ENCODE measurements at places on chromosomes 7 and 10. TPM values are rescaled to one million over a fixed set of nuclear protein-coding genes. Genes with fewer than 3 reads are reported as not detected.

The RP9 gene
- 14.0 TPM for total RNA-seq

The ASB10 gene
- not detected for total RNA-seq

The CTTNBP2 gene
- not detected for total RNA-seq

The DNAH11 gene
- total RNA-seq: 0.61 TPM

The RBP3 gene
- total RNA-seq: not detected

The CCDC186 gene
- 12.6 TPM for total RNA-seq

The GLUD1 gene
- total RNA-seq: 174 TPM

The AFAP1L2 gene
- 1.2 TPM for total RNA-seq

The FFAR4 gene
- total RNA-seq: not detected

The CPEB3 gene
- 1.4 TPM for total RNA-seq

The COMTD1 gene
- total RNA-seq: 40.0 TPM

- H3K27ac ChIP-seq: no peak overlapping the region
- H3K27me3 ChIP-seq: no peaks in the 10 kb centered on the region
- H3K36me3 ChIP-seq: no peaks in the 10 kb centered on the region
- peaks cover 12% of the 10 kb centered on the region for H3K4me1 ChIP-seq
- H3K4me3 ChIP-seq: no peak overlapping the region
- DNase-seq: no peak
Observed at GRCh38 chr10:61341008-61341407, 112.2 kb downstream of the TMEM26 start.

DNA sequence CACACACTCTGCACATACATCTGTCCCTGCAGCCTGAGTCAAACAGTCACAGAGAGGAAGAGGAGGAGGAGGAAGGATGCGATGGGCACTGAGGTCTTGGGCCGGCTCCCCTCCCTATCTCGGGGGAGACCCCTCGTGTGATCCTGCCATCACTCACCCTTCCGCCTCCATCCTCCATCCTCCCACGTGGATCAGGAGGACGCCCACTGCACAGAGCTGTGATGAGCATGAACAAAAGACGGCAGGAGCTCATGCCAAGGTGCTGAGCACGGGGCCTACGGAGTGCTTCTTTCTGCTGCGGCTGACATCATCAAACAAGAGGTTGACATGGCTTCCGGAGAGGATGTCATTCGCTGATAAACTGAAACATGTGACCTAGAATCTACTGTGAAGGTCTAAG lies 68.0 kb downstream of the DIP2C start:
- H3K4me3 ChIP-seq: no peak overlapping the region
- no peak overlapping the region for H3K27ac ChIP-seq
- H3K27me3 ChIP-seq: peaks cover 31% of the 10 kb centered on the region
- no peaks in the 10 kb centered on the region for H3K36me3 ChIP-seq
- H3K4me1 ChIP-seq: no peaks in the 10 kb centered on the region

DNA sequence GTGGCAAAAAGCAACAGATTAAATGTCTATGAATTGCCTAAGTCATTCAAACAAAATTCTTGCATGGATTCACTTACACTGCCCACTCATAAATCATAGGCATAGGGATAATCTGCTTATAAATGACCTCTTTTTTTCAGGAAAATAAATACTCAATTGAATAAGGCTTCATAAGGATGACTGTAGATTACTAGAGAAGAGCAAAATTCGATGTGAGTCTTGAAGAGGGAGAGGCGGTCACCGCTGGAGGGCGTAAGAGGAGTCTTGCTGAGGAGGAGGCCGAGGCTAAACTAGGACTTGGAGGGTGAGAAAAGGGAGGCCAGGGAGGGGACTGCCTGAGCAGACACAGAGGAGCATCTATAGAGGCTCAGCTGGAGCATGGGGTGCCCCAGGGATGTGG lies 135.4 kb upstream of the RSU1 start:
- H3K4me1 ChIP-seq: peaks cover 3% of the 10 kb centered on the region
- DNase-seq: no peak
- H3K27me3 ChIP-seq: no peaks in the 10 kb centered on the region
- H3K4me3 ChIP-seq: no peak overlapping the region
- H3K27ac ChIP-seq: no peak overlapping the region

- H3K36me3 ChIP-seq: no peaks in the 10 kb centered on the region
- H3K27ac ChIP-seq: no peak overlapping the region
- H3K27me3 ChIP-seq: peaks cover 22% of the 10 kb centered on the region
Observed at GRCh38 chr10:48758411-48758810, 73.7 kb downstream of the WDFY4 start.

- peak; percentile 79 for DNase-seq
- H3K27me3 ChIP-seq: no peaks in the 10 kb centered on the region
- no peaks in the 10 kb centered on the region for H3K36me3 ChIP-seq
- H3K4me1 ChIP-seq: peaks cover 3% of the 10 kb centered on the region
- no peak overlapping the region for H3K4me3 ChIP-seq
Observed at GRCh38 chr10:31083765-31084184, 52.1 kb upstream of the ZNF438 start.

GRCh38 chr7:102286237-102287110 lies at the start of gene SH2B2:
SH2B2 (plus strand) TSS chr7:102286868; CDS start chr7:102300551, 13,683 bp downstream.
- peaks cover 6% of the 10 kb centered on the region for H3K27me3 ChIP-seq
- H3K36me3 ChIP-seq: no peaks in the 10 kb centered on the region
- peaks cover 34% of the 10 kb centered on the region for H3K4me1 ChIP-seq
- no peak within 1 kb of the TSS for H3K27ac ChIP-seq
- peak; percentile 56 for DNase-seq
- H3K4me3 ChIP-seq: peak within 1 kb of the TSS; percentile 68

DNA sequence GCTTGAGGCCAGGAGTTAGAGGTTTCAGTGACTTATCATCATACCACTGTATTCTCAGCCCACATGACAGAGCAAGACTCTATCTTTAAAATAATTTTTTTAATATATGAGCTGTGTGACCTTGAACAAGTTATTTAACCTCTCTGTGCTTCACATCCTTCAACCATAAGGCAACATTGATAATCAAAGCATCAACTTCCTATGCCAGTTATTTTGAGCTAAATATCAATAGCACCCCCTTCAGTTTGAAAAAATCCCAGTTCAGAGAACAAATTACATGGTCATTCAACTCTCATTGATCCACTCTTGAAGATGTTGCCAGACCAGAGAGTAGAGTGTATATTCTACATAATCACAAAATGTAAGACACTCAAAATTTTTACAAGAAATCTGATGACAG lies 53.0 kb downstream of the ASNS start:
- H3K36me3 ChIP-seq: no peaks in the 10 kb centered on the region
- H3K4me1 ChIP-seq: no peaks in the 10 kb centered on the region
- no peaks in the 10 kb centered on the region for H3K27me3 ChIP-seq
- no peak overlapping the region for H3K4me3 ChIP-seq
- H3K27ac ChIP-seq: no peak overlapping the region

GRCh38 chr7:131859147-131859821 lies 302.9 kb upstream of the PODXL start:
- DNase-seq: peak; percentile 60
- H3K36me3 ChIP-seq: no peaks in the 10 kb centered on the region
- H3K4me3 ChIP-seq: no peak overlapping the region
- H3K27me3 ChIP-seq: peaks cover 3% of the 10 kb centered on the region

DNA sequence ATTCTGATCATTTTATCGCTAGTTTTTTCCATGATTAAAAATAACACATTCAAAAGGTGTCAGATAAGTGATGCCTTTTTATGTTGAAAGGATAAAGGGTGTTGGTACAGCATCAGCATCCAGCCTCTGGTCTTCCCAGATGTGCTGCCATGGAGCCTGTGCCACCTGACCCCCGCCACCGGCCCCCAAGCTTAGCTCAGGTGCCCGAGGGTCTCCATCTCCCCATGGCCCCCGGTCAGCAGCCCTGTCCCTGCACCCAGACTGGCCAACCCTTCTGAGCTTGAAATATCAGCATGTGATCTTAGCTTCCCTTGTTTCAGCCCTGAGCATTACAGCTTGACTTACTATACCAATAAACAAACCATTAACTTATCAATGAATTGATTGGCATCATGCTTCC lies 24.6 kb downstream of the PFKP start:
- H3K27me3 ChIP-seq: no peaks in the 10 kb centered on the region
- H3K36me3 ChIP-seq: peaks cover 47% of the 10 kb centered on the region
- no peak for DNase-seq
- peaks cover 67% of the 10 kb centered on the region for H3K4me1 ChIP-seq

- DNase-seq: no peak
- H3K36me3 ChIP-seq: peaks cover 30% of the 10 kb centered on the region
- H3K27me3 ChIP-seq: no peaks in the 10 kb centered on the region
- no peak overlapping the region for H3K4me3 ChIP-seq
- no peaks in the 10 kb centered on the region for H3K4me1 ChIP-seq
Observed at GRCh38 chr10:125768219-125768855, 7.3 kb downstream of the MMP21 start.

- peaks cover 13% of the 10 kb centered on the region for H3K4me1 ChIP-seq
- no peak overlapping the region for H3K27ac ChIP-seq
- no peak overlapping the region for H3K4me3 ChIP-seq
- H3K36me3 ChIP-seq: peaks cover 1% of the 10 kb centered on the region
- no peaks in the 10 kb centered on the region for H3K27me3 ChIP-seq
Observed at GRCh38 chr10:74944205-74944604, 117.8 kb downstream of the KAT6B start.

DNA sequence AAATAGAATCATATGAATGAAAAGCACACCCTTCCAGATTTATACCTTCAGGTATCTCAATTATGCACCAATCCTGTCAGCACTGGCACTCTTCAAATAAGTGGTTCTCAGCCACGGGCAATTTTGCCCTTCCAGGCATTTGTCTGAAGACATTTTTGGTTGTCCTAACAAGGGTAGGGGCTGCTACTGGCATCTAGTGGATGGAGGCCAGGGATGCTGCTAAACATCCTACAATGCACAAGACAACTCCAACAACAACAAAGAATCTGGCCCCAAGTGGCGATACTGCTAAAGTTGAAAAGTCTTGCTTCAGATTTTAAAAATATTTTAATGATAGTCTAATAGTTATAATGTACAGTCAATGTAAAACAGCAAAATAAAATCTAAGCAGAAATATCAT lies 16.1 kb downstream of the CCDC186 start:
- no peak for DNase-seq
- peaks cover 24% of the 10 kb centered on the region for H3K36me3 ChIP-seq

- no peak for DNase-seq
- H3K4me3 ChIP-seq: no peak overlapping the region
- no peaks in the 10 kb centered on the region for H3K36me3 ChIP-seq
- H3K27me3 ChIP-seq: no peaks in the 10 kb centered on the region
- H3K4me1 ChIP-seq: peaks cover 18% of the 10 kb centered on the region
- no peak overlapping the region for H3K27ac ChIP-seq
Observed at GRCh38 chr10:89398003-89398749, 5.8 kb downstream of the IFIT1 start.

- no peaks in the 10 kb centered on the region for H3K4me1 ChIP-seq
- H3K4me3 ChIP-seq: no peak overlapping the region
- H3K36me3 ChIP-seq: no peaks in the 10 kb centered on the region
- H3K27ac ChIP-seq: no peak overlapping the region
- DNase-seq: no peak
Observed at GRCh38 chr7:98462911-98463633, 62.2 kb upstream of the BAIAP2L1 start.

DNA sequence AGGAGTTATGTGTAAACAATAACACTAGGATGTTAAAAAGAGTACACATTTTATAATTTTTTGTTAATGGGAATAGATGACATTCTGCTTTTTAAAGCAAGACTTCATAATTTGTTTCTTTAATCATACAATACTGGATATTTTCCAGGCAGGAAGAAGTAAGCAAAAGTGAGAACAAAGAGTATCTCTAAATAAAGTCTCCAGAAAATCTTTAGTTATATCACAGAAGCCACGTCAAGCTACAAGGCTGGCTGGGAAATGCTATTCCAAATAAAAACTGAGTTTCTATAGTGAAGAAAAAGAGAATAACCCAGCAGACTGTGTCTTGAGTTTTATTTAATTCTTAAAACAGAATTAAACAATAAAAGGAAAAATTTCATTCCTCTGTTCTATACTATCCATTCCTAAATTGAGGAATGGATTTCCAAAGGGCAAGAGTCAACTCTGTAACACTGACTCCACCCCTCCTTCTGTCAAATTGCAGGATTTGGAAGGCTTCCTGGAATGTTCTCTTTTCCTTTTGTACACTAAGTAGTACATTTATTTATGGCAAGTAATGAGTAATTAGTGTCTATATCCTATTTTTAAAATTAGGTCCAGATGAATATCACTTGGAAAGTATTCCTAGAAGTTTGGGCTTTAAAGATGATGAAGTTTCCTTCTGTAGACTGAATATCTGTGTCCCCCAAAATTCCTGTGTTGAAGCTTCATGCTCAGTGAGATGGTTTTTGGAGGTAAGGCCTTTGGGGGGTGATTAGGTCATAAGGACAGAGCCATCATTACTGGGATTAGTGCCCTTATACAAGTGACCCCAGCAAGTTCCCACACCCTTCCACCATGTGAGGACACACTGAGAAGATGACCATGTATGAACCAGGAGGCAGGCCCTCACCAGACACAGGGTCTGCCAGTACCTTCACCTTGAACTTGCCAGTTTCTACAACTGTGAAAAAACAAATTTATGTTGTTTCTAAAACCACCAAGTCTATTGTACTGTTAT lies 290.9 kb downstream of the CRPPA start:
- H3K27ac ChIP-seq: no peak overlapping the region
- H3K4me3 ChIP-seq: no peak overlapping the region
- no peak for DNase-seq
- no peaks in the 10 kb centered on the region for H3K27me3 ChIP-seq

GRCh38 chr7:122724366-122724765 lies 21.6 kb upstream of the RNF148 start:
- H3K36me3 ChIP-seq: no peaks in the 10 kb centered on the region
- DNase-seq: no peak
- H3K27me3 ChIP-seq: no peaks in the 10 kb centered on the region
- H3K4me3 ChIP-seq: no peak overlapping the region

- no peak for DNase-seq
- H3K27me3 ChIP-seq: no peaks in the 10 kb centered on the region
- no peak overlapping the region for H3K4me3 ChIP-seq
- H3K27ac ChIP-seq: no peak overlapping the region
Observed at GRCh38 chr7:22787951-22788350, 34.7 kb downstream of the TOMM7 start.

- peak overlapping the region; percentile 59 for H3K27ac ChIP-seq
- peak; percentile 28 for DNase-seq
- H3K4me3 ChIP-seq: peak overlapping the region; percentile 7
- H3K36me3 ChIP-seq: peaks cover 17% of the 10 kb centered on the region
- H3K4me1 ChIP-seq: peaks cover 49% of the 10 kb centered on the region
Observed at GRCh38 chr10:43576062-43576461, 1.6 kb upstream of the ZNF239 start.

GRCh38 chr10:63675171-63675570 lies 154.0 kb downstream of the REEP3 start:
- no peak overlapping the region for H3K27ac ChIP-seq
- no peak for DNase-seq
- no peaks in the 10 kb centered on the region for H3K36me3 ChIP-seq
- peaks cover 7% of the 10 kb centered on the region for H3K4me1 ChIP-seq

DNA sequence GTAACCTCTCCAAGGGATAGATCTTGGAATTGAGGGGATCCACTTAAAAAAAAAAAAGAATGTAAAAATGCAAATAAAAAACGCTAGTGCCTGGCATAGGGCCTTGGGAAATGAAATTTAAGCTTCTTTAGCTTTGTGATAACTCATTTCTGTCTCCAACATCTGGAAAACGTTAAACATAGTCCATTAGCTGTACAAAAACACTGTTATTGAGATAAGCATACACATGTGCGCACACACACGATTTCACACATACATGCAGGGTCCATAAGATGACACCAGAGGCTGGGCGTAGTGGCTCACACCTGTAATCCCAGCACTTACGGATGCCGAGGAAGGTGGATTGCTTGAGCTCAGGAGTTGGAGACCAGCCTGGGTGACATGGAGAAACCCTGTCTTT lies 13.7 kb upstream of the CUL2 start:
- H3K4me3 ChIP-seq: no peak overlapping the region
- no peak overlapping the region for H3K27ac ChIP-seq
- DNase-seq: no peak
- H3K4me1 ChIP-seq: no peaks in the 10 kb centered on the region
- H3K27me3 ChIP-seq: peaks cover under 1% of the 10 kb centered on the region

- no peaks in the 10 kb centered on the region for H3K4me1 ChIP-seq
- H3K27ac ChIP-seq: no peak overlapping the region
- no peak for DNase-seq
- H3K36me3 ChIP-seq: no peaks in the 10 kb centered on the region
- peaks cover 9% of the 10 kb centered on the region for H3K27me3 ChIP-seq
Observed at GRCh38 chr10:29403208-29403607, 114.3 kb downstream of the LYZL1 start.
